Mucosa of gallbladder (tissue), 1 donor: ENCODE measurements at places on chromosomes 1 and 21.

DNA sequence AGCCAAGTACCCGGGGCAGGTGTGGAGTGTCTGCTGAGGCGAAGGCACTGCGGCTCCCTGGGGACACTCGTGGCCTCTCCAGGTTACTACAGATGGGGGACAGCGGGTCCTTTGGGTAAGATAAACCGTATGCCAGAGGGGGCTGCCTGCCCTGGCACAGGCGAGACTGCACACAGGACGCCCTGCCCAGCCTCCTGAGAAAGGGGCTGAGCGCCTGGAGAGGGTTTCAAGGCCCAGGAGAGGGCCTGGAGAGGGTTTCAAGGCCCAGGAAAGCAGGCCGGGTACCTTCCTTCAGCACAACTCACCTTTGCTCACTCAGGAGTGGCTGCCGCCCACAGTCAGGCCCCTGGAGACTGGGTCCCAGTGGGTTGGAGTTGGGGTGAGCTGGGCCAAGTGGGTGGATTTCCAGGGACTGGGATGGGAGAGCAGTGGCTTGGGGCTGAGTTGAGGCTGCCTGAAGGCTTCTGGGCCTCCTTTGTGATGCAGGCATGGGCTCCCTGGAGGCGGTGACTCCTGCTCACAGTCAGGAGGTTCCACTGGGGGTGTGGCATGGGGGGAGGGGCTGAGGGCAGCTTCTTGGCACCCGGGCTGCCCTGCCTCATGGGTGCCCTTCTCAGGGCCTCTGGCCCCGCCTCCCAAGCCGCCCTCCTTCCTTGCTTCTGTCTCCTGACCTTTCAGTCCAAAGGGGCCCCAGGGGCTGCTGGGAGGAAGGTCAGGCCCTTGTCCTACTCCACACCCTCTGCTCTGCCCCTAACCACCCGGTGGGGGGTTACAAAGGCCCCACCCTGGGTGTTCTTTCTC lies at the start of gene MMEL1:
Gene MMEL1 (minus strand): TSS at position 456 of the 801 bp plus-strand sequence. CDS start 3,532 bp downstream, outside the sequence.
- DNase-seq = no peak

- no peak for DNase-seq
These were observed 5.6 kb downstream of the CRCT1 start for GRCh38 chr1:152519851-152520250.

GRCh38 chr1:58133562-58133961 lies 413.0 kb downstream of the OMA1 start:
- DNase-seq = no peak

- no peak for DNase-seq
These were observed 153.9 kb downstream of the GALNT2 start for GRCh38 chr1:230220907-230221306.

GRCh38 chr1:58823481-58824010 lies 39.7 kb upstream of the JUN start:
- DNase-seq = no peak

GRCh38 chr1:106613861-106614260 lies 442.6 kb upstream of the PRMT6 start:
- no peak for DNase-seq

DNA sequence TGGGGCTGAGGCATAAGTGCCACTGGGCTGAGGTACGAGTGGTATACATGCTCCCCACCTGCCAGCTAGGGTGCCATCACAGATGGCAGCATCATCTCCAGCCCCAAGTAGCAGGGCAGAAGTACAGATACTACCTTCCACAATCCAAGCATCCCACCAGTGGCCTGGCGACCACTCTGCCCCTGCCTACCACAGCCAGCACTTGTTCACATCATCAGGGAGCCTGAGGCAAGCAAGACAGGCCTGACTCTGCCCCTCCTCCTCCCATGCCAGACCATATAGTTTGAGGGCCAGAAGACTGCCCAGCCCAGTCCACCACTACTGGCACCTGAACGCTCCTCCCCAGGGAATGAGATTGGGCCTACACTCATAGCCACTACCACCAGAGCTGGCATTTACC lies 84.6 kb downstream of the SPATA6 start:
- no peak for DNase-seq

- no peak for DNase-seq
These were observed 15.9 kb upstream of the SPOCD1 start for GRCh38 chr1:31831397-31832378.

DNA sequence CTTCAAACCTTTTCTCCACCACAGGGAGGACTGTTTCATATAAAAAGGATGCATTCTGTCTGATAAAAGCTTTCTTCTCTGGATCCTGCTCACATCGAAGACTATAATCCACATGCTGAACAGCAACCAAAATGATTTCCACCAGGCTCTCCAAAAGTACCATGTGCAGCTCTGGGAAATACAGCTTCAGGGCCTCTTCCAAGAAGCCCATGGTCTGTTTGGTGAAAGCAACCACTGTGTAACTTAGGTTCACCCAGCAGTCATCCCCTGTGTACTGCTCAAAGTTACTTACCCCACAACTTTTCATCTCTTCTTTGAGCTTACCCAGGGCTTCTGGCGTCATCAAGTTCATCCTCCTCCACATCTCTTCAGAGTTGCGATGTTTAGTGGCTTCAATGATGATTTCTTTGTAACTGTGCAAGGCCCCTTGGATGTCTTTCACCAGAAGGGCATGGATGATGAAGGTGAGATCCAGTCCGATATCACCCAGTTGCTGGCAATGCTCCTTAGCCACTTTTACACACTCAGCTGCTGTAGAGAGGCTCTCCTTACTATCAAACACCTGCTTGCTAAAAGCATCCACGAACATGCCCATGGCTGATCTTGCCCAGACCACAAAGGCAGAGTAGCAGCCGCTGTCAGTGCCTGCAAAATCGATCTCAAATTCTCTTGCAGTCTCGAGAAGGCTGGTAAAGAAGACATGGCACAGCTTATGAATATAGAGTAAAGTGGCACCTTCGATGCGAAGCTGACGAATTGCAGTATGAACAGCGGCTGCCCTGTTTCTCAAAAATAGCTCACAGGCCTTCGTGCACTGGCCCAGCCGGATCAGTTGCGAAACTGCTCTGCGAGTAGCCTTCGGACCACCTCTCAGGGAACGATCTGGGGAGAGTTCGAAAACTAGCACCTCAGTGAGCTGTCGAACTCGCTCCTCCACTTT lies 1.7 kb downstream of the EXOC8 start:
- no peak for DNase-seq
